ENCODE measurements at places on chromosomes 4 and X. TPM values are rescaled to one million over a fixed set of nuclear protein-coding genes. Genes with fewer than 3 reads are reported as not detected.

REELD1 gene
- total RNA-seq = not detected

KCNIP4 gene
- total RNA-seq = 16.7 TPM

NCAPG gene
- total RNA-seq = 5.7 TPM

VEGFD gene
- total RNA-seq = not detected

XKRX gene
- not detected for total RNA-seq

DMRTC1 gene
- total RNA-seq = not detected

LGI2 gene
- 2.0 TPM for total RNA-seq

SERPINA7 gene
- total RNA-seq = not detected

DAPP1 gene
- 0.41 TPM for total RNA-seq

PLXNB3 gene
- total RNA-seq = 0.82 TPM

GRCh38 chr4:46993075-46994006, at the start of gene GABRA4:
Gene GABRA4 (minus strand): TSS chr4:46993581. CDS start chr4:46993424, 157 bp downstream.
- no peak for DNase-seq

DNA sequence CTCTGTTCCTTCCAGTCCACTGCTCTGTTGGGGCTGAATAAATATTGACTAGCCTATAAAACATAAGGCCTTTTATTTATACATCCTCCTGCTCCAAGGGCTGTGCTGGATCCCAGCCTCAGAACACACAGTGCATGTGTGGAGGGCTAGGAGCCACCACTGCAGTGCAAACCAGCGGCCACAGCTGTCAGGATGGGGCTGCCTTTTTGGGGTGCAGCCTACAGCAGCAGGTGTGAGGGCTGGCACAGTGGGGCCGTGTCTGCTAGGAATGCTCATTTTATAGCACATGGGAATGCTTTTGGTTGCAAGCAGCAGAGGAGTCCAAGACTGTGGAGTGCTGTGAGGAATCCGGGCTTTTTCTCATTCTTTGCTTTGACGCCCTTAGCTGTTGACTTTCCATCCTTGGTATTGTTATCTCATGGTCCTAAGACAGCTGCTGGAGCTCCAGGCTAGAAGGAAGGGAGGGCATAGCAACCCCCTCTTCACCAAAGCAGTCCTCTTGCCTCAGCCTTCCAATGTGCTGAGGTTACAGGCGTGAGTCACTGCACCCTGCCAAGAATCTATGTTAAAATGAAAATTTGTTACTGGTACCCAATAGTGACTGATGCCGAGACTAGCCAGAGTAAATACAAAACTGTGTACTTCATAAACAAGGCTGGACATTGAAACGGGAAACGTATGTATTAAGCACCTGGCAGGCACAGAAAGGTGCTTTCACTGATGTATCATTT, 334.3 kb upstream of the GATB start:
- no peak for DNase-seq

DNA sequence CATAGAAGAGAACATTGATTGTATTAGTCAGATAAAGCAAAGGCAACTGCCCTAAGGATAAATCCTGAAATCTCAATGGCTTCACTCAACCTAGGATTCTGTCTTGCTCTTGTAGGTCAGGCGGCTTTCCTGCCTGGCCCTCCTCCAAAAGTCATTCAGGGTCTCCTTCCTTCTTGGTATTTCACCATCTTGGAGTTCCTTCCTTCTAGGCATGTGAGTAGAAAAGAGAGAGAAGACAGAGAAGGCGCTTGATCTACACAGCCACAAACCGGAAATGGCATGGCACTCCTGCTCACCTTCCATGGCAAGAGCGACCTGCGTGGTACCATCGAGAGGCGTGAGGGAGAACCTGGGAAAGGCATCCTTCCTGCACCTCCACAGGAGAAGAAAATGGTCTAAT, 45.3 kb upstream of the HELT start:
- DNase-seq = no peak

- DNase-seq = no peak
These were observed 7.0 kb downstream of the SFRP2 start for GRCh38 chr4:153781717-153782416.

DNA sequence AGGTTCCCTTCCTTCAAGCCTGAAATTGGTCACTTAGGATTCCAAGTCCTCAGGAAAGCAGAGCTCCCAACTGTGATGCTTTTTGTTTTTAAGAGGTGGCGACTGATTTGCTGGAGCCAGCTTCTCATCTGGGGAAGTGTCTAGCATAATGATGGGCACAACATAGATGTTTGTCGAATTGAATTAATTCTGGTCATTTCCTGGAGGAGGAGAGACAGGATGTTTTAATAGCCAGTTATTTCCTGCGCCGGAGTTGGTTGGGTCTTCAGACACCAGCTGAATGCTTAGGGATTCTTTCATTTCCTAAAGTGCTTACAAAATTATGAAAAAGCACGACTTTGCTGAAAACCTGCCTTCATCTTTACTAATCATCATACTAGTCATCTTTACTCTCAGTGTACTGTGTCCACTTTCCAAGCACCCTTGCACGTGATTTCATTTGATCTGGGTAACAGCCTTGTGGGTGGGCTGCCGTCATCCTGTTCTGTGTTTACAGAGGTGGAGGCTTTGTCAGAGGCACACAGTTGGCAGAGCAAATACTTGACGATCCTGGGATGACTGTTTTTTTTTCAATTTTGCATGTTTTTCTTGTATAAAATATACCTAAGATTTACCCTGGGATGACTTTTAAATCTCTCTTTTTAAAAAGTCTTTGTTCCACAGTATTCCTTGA, 49.5 kb downstream of the RGS12 start:
- no peak for DNase-seq

DNA sequence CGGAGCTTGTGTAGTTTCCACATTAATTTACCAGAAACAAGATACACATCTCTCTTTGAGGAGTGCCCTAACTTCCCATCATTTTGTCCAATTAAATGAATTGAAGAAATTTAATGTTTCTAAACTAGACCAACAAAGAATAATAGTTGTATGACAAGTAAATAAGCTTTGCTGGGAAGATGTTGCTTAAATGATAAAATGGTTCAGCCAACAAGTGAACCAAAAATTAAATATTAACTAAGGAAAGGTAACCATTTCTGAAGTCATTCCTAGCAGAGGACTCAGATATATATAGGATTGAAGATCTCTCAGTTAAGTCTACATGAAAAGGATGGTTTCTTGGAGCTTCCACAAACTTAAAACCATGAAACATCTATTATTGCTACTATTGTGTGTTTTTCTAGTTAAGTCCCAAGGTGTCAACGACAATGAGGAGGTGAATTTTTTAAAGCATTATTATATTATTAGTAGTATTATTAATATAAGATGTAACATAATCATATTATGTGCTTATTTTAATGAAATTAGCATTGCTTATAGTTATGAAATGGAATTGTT, at the start of gene FGB:
TSS of gene FGB (plus strand) at position 315 of the 558 bp plus-strand sequence. CDS start at position 323, 8 bp downstream.
- no peak for DNase-seq

GRCh38 chr4:55444827-55445226, 49.1 kb downstream of the TMEM165 start:
- DNase-seq = no peak

DNA sequence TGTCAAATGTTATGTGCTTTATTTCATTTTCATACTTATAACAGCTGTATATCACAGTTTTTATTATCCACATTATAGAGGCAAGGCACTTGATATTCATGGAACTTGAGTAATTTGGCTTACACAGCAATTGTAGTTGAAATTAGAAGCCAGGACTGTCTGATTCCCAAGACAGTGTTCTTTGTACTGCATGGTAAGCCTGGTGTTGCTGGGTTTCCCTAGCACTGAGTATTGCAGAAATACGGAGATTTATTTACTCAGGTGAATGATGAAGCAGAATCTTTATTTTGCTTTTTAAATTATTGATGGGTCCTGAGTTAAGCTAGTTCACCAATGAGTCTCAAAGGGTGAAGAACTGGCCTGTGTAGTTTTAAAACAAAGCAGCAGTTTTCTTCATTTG, 70.0 kb downstream of the UGT8 start:
- DNase-seq = no peak

DNA sequence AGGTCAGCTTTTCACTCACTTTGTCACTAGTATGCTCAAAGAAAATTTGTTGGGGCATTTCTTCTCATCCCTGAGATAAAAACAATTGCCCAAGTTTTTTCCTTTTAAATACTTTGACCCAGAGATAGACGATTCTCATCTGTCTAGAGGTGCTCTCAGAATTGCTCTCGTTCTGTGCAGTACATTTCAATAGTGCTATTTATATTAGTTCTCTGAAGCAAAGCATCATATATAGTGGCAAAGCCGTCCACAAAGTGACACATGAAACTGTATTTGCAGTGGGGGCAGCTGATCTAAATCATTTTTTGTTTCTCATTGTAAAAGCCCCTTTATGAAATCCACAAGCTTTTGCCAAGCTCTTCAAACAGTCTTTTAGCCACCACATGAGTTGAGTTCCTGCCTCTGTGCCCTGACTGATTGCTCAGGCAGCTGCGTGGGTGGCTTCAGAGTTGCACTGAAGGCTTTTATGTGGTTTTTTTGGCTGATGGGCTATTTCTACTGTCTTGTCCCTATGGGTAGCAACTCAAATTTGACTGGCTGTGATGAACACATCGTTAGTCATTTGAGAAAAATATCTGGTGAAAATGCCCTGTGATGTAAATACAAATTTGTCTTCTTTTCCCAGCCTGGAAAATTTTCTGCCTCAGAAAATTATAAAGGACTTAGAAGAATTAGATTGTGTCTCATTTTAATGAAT, 119.1 kb upstream of the OTUD4 start:
- DNase-seq = no peak

DNA sequence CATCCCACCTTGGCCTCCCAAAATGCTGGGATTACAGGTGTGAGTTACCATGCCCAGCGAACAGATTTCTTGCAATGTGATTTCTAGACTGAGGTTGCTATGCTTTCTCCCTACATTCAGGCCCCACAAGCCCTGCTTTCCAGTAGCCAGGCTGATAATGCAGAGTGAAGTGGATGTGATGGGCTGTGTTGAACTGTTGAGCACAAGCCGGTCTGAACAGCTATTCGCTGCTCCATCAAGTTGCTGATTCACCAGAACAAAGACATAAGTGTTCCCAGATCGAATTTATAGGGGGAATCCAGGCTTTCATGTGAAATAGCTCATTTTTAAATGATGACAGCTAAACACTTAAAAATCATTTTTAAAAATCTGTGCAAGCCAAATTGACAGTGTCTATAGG, 8.0 kb downstream of the NIPAL1 start:
- DNase-seq = no peak

DNA sequence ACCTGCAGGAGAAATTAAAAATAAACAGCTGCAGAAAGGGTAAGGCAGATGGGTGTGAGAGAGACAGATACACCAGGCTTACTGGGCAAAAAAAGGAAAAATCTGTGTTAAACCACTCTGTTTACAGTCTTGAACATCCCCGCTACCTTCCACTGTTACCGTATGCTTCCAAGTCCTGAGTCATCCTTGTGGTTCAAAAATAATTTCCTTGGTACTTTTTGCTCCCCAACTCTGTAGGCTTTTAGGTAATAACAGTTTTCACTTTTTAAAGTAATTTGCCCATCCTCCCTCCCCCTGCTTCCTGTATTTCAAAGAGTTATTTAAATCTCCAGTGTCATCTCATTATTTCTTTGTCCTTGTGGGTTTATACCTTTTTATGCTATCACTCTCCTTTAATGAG, 210.1 kb upstream of the FAT4 start:
- DNase-seq = no peak

DNA sequence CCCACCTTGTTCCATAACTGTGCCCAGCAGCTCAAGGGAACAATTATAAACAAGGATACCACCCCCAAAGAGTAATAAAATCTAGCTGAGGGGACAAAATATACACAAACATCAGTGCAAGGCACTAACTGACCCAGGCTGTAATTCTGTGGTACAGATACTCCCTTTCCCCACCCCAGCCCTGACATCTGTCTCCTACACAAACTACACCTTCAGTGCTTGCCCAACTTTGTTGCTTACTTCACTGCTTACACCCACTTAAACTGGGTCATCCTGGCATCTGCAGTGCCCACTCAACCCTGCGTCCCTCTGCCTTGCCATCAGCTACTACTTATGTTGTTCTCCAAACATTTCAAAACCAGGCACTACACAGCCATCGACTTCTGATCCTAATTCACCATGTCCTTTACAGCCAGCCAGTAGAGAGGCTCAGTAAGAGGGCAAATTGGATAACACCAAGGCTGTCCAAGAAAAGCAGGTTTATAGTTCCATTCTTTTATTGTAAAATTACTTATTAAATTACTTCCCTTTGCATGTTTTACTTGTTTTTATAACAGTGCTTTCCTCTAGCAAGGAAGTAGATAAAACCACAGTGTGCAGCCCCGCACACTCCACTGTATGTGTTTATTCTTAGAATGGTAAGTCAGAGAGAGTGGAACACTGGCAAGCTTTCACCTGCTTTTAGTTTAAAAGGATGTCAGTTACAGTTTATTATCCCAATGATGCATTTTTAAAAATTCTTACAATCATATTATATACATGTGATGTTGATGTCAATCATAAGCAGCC, 149.6 kb downstream of the INPP4B start:
- no peak for DNase-seq

- no peak for DNase-seq
These were observed 25.2 kb upstream of the GK start for GRCh38 chrX:30627818-30628652.

- DNase-seq = no peak
These were observed 266.7 kb upstream of the MAGEB2 start for GRCh38 chrX:29948653-29949052.

DNA sequence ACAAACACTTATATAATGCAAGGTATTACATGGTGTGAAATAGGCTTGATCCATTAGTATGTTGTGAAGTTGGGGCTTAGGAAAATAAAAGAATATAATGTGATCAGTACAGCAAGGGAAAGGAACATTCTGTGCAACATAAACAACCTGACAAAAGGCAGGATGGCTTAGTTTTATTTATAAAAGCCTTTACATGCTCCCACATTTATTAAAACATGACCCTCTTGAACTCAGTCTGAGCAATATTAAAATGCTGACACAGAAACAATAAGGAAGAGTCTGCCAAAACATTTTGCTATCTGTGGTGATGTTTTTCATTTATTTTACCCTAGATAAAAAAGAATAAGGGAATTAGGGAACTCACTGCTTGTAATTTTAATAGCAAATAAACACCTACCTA, 519.7 kb downstream of the PCDH7 start:
- no peak for DNase-seq

DNA sequence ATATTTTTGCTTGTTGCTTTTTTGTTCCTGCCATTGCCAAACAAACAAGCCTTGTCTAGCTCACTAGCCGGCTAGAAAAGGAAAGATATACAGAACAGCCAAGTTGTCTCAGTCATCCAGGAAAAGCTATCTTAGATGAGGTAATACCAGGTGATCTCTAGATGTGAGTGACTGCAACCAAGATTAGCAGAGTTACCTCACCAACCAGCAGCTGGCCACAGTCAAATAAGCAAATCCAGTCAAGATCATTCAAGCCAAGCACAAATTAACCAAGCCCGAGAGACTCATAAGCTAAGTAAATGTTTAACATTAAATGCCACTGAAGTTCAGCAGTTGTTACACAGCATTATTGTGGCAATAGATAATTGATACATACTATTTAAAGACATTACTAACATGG, 108.6 kb downstream of the CENPC start:
- DNase-seq = no peak

DNA sequence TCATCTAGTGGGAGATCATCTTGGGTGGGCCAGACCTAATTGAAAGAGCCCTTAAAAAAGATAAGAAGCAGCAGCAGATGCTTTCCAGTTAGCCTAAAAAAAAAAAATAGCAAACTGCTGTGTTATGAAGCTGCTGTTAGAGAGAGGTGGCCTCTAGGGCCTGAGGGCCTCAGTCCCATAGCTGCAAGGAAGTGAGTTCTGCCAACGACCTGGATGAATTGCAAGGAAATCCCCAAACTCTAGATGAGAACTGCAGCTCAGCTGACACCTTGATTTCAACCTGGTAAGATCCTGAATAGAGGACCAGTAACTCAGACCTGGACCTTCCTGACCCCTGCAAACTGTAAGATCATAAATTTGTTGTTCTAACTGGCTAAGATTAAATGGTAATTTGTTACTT, 275.2 kb downstream of the TENM3 start:
- no peak for DNase-seq
